ENCODE measurements at places on chromosomes 7 and 10.

GRCh38 chr7:157276091-157276561 lies 60.7 kb upstream of the DNAJB6 start:
- DNase-seq, result no peak

GRCh38 chr7:109126404-109127050 lies 556.9 kb downstream of the DNAJB9 start:
- no peak for DNase-seq

DNA sequence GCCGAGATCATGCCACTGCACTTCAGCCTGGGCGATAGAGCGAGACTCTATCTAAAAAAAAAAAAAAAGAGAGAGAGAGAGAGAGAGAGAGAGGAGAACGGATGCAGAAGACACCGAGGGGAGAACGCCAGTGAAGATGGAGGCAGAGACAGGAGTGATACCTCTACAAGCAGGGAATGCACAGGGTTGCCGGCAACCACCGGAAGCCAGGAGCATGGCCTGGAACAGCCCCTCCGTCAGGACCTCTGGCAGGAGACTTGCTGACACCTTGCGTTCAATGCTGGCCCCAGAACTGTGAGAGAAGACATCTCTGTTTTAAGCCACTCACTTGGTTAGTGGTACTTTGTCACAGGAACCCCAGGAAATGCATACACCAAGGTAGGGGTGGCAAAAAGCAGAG lies 38.1 kb upstream of the DUSP5 start:
- DNase-seq, result no peak

DNA sequence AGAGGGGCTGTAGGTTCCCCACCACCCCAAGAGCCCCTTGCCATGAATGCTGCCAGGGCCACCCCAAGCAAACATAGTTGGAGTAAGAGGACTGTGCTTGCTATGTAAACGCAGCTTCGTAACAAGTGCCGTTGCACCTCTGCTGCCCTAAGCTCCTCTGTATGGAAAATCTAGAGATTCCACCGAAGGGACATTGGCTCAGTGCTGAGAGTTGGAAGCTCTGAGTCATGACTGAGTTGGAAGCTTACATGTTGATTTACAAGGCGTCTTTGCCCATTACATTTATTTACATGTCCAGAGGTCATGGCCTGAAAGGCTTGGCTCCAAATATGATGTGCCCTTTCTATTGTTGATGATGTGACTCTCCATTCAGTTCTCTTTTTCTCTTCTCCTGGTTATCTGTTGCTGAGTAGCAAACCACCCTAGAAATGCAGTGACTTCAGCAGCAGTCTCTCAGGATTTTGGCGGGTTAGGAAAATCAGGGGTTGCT lies 233.1 kb upstream of the TCF7L2 start:
- no peak for DNase-seq

GRCh38 chr7:18550574-18550973 lies 55.0 kb downstream of the HDAC9 start:
- no peak for DNase-seq

DNA sequence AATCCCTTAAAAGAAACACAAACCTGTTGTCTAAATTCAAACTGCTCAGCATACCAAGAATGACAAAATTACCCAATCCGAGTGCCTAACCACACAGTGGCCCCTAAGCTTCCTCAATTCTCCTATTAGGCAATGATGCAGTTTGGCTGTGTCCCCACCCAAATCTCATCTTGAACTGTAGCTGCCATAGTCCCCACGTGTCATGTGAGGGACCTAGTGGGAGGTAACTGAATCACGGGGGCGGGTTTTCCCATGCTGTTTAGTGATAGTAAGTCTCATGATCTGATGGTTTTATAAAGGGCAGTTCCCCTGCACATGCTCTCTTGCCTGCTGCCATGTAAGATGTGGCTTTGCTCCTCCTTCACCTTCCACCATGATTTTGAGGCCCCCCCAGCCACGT lies 21.9 kb downstream of the PSAP start:
- no peak for DNase-seq

DNA sequence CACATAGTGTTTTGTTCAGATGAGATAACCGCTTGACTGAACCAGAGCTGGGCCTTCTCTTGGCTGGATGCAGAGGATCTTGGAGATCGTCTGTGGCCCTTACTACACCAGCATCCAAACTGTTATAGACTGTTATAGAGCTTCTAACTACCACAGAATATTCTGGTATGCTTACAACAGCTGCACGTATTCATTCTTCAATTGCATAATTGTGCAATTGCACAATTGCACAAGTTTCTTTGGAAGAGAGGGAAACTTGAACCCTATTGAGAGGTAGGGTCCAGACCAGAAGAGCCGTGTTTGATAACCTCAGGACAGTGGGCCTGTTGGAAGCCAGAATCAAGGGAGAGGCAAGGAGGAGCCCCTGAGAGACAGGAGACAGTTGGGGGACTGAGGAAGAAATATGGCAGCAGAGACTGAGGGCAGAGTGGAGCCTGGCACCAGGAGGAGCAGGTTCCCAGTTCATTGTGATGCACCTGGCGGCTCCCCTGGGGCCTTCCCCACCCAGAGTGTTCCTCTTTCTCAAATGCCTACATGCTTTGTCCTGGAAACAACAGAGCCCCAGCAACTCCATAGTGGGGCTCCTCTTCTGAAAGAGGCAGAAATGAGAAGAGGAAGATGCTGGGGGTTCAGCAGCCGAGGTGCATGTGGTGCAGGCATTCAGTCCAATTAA lies 64.1 kb downstream of the PTPRZ1 start:
- no peak for DNase-seq

DNA sequence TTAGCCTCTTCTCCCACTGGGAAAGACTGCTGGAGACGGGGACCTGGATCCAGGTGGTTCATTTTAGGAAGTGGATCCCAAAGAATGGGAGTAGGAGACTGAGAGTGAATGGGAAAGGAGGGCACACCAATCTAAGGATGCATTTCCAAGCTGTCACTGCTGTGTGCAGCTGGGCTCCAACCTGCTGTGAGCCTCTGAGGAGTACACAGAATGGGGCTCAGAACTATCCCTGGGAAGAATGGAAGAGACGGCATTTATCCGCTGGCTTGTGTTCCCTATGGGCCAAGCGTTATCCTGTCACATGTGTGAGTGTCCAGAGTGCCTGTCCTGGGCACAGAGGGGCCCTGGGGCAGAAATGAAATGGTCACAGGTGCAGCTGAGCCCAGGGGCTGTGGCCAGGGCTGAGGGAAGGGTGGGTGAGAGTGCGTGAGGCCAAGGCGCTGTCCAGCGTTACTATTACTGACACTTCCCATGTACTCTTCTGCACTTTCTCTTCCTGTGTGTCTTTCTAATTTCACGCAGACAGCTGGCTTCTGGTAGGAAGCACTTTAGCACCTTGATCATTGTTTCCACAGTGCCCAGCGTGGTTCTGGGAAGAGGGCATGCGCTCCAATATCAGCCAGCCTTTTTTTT lies 35.4 kb upstream of the PODXL start:
- no peak for DNase-seq

- DNase-seq, result no peak
Measured at GRCh38 chr10:11286261-11286852, 268.7 kb downstream of the CELF2 start.

DNA sequence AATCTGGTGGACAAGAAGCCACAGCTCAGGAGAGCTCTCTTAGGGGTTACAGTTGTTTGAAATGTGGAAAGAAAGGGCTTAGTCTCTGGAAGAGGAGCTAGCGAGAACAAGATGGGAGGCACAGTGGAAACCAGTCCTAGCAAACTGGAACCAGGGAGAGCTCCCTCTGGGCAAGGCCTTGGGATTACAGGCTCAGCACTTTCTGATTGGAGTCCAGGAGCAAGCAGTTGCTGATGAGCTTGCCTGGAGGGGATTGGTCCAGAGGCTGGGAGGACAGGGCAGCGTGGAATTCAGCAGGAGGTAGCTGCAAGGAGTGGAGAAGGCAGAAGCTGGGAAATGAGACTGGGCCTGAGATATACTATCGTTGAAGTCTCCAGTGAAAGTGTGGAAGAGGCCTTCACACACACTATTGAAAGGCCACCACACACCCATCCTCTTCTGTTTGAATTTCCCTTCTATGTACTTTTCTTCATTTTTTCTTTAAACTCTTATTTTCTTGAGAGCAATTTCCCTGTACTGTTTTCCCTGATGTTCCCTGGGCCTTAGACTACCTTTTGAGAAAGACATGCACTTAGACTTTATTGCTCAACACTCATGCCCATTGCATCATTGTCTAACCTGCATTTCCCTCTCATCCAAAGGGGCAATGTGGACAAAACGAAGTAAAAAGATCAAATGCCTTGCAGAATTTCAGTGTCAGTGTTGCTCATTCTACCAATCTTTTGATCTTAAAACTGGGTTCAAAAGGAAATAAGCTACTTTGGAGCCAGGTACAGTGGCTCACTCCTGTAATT lies 57.8 kb upstream of the LANCL2 start:
- DNase-seq, result no peak

DNA sequence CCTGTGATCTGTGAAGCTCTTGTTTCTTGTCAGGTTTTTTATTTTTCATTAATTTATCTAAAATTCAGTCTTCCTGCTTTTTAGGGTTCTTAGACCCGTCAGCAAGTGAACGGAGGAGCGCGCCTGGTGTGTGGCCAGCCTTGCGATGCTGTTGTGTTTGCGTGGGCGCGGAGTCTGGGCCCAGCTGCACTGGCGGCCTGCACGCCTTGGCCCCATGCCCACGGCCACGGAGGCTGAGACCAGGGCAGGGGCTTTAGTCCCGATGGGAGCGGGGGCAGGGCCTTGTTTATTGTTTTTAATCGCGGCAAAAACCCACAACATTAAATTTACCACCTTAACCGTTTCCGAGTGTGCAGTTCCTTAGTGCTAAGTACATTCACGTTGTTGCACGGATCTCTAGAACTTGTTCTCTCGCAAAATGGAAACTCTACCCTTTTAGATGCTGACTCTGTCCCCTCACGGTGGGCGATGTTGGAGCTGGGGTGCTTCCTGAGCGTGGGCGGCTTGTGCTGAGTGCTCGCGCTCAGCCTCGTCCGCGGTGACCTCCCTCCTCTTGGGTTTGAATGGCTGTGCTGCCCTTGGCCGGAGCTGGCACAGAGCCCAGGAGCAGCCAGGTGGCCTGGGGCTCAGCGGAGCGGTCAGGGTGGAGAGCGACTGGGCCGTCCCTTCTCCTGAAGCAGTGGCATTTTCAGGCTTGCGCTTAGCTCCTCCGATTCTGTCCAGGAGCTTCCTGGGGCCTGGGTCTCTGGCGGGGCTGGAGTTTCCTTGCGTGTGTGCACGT lies 69.1 kb downstream of the INPP5A start:
- no peak for DNase-seq

DNA sequence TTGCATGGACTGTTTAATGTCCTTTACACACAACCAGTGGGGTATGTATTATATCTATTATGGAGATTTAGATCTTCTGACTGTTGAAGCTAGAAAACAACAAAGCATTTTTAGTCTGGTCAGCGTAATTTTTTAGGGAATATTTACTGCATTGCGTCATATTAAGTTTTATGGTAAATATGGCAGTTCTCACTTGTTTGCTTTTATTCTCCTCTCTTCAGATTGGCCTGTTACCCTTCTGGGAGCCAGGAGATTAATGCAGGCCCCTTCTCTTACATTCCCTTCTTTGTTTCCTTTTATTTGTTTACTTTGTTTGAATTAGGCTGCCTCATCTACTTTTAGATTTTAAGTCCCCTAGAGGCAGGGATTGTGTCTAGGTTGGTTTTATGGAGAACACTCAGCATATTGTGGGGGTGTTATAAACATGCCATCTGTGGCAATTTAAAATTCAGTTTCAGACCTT lies 13.8 kb downstream of the UBE2D1 start:
- no peak for DNase-seq

DNA sequence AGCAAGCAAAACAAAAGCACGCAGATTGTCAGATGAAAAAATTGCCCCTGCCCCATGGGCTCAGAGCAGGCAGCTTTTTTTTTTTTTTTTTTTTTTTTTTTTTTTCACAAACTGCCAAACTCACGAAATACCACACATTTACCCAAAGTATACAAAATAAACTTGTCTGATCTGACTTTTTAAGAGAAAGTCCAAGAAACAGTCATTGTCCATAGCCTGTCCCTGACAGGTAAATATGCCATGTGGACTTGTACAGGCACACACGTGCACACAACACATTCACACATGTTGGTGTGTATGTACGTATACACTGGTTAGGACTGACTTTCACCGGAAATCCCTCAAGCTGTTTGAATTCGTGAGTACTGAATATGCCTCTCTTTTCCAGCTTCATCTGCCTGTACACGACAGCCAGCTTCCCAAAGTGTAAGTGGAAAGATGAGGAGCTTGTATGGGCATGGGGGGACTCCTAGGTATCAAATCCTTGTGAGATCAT lies 929 bp upstream of the HGF start:
- no peak for DNase-seq

DNA sequence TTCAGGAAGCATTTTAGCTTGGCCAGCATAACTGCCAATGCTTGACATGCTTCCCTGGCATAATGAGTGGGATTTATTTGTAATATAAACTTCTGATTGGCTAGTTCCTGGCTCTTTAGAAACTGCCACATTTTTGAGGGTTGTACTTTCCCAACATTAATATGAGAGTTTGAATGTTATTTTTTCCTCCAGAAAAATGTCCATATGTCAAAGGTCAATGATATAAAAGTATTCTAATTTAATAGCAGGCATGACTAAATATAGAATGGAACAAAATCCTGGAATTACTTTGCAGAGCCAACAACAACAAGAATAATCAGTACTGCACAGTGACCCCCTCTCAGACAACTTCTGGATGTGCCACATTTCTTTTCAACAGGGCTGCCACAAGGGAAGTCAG lies 352.6 kb downstream of the PRPF18 start:
- no peak for DNase-seq

DNA sequence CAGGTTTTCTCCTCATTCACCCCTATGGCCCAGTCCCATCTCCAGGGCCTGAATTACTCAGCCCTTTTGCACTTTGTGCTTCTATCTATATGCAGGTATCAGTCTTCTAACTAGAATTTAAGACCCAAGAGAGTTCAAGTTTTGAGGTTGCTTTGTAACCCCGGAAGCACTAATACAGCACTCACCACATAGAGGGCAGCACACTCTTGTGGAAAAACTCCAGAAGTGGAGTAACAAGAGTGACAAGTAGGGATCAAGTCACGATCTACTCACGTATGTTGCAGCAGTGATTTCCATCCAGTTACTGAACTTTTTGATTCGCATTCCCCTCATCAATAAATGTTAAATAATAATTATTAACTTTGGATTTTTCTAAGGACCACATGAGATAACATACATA lies 151.0 kb downstream of the CHCHD3 start:
- no peak for DNase-seq

GRCh38 chr10:76554478-76554877 lies 1083.1 kb downstream of the KCNMA1 start:
- no peak for DNase-seq

GRCh38 chr7:50226669-50227068 lies 77.8 kb upstream of the IKZF1 start:
- DNase-seq, result no peak

GRCh38 chr7:24817339-24817738 lies 60.1 kb upstream of the GSDME start:
- DNase-seq, result no peak

DNA sequence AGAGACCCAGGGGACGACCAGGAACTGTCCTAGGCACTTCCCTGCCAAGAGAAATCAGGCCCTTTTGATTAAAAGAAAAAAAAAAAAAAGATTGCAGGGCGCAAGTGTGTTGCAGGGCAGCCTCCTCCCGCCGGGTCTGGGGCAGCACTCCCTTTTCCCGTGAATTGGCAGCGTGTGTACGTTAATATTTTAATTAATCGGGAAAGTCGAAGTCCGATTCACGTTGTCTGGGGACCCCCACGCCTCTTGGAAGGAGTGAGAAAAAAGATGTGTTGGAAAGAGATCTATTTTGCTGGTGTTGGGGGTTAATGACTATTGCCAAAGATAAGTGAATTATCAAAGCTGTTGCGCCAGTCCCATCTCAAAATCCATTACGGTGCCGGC lies 1.3 kb upstream of the EBF3 start:
- no peak for DNase-seq
